ENCODE measurements at places on chromosomes 3 and 15. TPM values are rescaled to one million over a fixed set of nuclear protein-coding genes. Genes with fewer than 3 reads are reported as not detected.

DNA sequence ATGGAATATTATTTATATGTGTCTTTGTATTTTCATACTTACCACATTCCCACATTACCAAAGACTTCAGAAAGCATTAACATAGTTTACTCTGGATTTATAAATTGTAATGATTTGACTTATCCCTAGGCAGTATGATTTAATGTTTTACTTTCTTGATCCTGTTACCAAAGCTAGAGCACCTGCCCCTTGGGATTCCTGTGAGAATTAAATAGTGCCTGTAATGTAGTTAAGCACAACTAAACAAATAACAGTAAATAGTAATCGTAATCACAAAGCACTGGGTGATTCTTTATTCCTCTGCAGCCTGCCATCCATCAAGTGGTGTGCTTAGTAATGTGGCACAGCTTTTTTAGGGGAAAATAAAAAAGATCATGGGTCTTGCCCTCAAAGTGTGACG is 39.1 kb downstream of the ATP2C1 start:
- no peak for DNase-seq

DNA sequence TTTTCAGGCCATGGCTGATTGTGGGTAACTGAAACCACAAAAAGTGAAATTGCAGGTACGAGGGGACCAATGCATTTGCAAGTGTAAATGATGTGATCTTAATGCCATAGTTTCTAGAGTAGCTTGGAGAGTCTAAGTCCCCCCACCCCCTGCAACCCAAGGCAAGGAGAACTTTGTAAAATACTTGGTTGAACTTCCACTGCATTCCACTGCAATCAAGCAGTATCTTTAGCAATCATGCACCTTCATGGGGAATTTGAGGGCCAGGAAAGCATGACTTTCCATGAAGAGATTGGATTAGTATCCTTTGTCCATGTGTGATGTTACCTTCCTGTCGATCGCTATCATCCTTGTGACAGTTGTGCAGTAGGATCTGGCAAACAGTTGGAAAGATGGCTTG is 11.4 kb upstream of the CYP8B1 start:
- no peak for DNase-seq

DNA sequence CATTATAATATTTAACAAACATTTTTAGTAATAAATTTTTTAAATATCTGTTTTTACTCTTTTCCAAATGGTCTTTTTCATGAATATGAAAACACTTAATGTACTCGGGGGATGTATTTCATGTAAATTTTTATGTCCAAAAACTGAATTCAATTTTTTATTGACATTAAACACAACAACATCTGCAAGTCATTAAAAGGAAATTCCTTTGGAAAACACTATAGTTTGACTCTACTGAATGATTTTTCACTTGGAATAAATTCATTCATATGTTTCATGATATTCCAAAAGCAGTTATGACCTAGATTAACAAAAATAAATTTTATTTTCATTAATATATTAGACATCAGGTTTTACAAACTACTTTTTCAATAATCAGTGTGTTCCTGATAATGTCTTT is 239.8 kb upstream of the AGTR1 start:
- DNase-seq, result no peak

DNA sequence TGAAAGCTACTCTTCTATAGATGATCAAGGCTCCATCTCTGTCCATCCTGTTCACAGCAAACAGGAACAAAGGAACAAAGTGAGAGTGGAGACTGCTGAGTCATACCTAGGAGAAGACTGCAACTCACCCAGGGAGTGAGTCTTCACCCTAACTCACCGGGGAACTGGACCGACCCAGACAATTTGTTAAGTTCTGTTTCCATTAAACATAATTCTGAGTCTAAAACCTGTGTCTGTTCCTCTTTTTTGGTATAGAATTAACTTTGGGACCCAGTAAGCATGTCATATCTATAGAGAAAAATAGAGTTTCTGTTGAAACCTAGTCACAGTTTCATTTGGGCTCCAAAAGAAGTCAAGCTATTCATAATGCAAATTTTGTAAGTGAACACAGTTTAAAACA is 21.6 kb downstream of the CCDC80 start:
- no peak for DNase-seq

- no peak for DNase-seq
Measured at GRCh38 chr3:29373131-29373680, 92.3 kb downstream of the RBMS3 start.

DNA sequence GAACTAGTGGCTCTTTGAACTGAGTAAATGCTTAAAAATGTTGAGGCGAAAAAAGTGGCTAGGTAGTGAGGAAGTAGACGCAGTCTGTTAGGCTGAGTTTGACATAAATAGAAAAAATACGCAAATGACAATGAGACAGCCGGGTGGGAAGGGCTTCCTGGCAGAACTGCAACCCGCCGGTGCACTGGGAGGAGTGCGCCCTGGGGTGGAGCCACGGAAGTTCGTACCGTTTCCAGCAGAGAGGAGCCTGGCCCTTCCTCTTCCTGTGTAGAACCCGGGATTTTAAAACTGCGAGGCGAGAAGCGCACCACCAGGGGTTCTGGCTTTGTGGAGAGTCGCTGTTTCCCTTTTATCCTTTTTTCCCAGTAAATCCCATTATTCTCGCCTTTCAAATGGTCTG is 602.6 kb downstream of the PYDC2 start:
- DNase-seq, result no peak

DNA sequence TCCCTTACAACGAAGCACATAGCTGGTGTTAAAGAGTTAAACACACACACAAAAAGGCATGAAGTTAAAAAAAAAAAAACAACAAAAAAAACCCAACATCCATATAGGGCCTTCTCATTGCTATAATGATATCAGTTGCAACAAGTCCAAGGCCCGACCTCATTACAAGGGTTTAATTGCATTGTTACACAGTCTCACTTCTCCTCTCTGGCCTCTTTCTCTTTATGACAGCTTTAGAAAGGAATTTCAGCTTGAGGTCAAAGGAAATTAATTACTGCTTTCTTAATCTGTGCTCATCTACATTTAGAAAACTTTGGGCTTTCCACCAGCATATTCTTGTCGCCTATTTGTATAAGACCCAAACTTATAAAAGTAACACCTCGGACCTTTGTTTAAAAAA is 342.1 kb downstream of the NR2F2 start:
- DNase-seq, result no peak

- no peak for DNase-seq
Measured at GRCh38 chr3:2657971-2658370, 452.2 kb downstream of the IL5RA start.

- DNase-seq, result no peak
Measured at GRCh38 chr15:98358971-98359370, 289.4 kb upstream of the IGF1R start.

DNA sequence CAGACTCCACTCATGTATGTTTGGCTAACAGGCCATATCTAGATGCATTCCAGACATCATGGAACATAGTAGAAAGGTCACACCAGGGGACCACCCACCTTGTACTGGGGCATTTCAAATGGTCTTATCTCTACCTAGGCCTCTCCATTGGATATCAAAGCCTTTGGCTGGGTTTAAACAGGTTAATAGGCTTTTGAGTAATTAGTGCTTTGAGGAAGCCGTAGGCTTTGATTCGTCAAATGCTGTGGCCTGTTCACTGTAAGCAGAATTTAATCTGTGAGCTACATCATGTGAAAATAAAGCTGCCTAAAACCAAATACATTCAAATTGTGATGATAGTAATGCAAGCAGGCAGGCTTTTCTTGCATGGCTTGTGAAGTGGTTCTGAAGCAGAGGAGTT is 129.5 kb downstream of the ST8SIA2 start:
- DNase-seq, result no peak

GRCh38 chr3:107668416-107668815 is 145.7 kb downstream of the BBX start:
- no peak for DNase-seq

GRCh38 chr3:83063446-83063845 is 1302.0 kb upstream of the GBE1 start:
- no peak for DNase-seq

- peak; percentile 23 for DNase-seq
Measured at GRCh38 chr3:69747511-69748258, 8.4 kb downstream of the MITF start.

DNA sequence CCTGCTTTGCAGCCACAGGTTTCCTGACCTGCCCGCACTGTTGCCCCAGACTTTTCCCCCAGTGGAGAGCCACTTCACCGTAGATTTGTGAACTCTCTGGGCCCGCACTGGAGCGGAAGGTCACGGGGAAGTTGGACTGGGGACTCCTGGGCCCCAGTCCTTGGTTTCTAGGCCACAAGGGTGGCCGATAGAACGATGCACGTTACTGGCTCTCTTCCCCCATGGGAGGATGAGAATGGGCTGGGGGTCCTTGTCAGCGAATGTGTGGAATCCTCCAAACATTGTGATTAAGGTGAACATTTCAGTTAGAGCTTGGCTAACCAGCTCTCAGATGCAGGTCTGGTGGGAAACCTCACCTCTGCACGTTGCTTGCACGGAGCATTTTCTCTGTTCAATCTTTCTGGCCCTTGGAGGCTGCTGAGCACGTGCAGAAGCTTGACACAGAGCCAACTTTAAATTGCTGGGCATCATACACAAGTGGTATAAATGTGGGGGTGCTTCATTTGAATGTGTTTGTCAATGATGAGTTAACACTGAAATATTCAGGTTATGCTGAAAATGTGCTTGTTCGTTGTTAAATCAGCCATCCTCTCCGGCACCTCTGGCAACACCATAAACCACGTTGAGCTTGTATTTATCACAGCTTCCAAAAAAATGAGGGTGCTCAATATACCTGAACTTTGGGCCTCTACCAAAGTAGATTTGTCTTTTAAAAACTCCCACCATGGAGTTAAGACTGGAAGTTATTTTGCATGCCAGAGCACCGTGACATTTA is 976 bp downstream of the DIS3L start:
- DNase-seq, result no peak

DNA sequence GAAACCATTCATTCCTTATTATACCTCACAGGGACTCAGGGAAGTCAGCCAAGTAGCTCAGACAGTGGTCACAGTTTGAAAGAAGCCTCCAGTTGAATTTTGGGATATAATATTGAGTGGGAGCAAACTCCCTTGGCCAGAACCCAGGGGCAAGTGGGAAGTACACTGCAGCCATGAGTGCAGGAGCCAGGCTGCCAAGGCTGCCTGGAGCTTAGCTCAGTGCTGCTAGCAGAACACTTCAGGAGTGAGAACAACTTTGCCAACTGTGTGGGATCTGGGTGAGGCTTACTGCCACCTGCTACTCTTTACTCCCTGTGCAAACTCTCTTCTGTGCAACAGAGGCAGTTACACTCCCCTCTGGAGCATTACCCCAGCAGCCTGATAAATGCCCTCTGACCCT is 4.6 kb downstream of the OR5K3 start:
- DNase-seq, result no peak

DNA sequence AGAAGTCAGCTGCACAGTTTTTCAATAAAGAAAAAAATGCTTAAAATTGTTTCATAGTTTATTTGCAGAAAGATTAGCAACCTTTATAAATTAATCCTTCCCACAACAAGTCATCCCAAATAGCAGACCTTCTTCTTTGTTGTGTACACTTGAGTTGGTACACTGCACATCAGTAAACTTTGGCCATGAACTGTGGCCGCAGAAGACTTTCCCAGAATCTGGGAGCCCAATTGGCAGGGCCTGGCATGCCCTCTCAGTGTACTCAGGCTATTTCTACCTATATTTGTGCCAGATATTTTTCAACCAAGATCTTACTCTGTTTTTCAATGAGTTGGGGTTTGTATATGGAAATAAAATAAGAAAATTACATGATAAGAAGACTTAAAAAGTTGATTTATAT is 133.1 kb downstream of the DIPK2A start:
- DNase-seq, result no peak

DNA sequence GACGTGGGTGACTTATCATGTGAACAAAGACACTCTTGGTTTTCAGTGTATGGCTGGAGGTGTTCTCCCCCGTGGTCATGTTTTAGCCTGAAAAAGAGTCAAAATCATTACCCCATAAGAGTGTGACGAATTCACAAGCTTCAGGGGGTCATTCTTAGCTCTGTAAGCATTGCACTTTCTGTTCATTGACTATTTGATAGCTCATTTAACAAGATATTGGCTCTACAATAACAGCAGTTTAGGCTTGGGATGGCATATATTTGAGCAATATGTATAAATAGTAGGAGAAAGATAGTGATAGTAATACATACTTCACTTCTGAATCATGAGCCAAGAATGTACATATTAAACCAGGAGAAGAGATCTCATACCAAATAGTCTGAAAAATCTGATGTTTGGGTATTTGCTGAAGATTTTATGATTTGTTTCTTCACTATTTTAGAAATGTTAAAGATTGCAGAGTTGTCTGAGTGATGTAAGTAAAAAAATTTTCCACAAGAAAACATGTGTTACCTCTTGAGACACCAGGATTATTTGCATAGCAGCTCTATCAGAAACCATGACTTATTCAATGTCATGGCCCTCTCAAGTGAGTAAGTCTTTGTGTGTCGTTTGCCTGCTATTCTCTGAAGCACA is 996.0 kb downstream of the OTOL1 start:
- DNase-seq, result no peak

DNA sequence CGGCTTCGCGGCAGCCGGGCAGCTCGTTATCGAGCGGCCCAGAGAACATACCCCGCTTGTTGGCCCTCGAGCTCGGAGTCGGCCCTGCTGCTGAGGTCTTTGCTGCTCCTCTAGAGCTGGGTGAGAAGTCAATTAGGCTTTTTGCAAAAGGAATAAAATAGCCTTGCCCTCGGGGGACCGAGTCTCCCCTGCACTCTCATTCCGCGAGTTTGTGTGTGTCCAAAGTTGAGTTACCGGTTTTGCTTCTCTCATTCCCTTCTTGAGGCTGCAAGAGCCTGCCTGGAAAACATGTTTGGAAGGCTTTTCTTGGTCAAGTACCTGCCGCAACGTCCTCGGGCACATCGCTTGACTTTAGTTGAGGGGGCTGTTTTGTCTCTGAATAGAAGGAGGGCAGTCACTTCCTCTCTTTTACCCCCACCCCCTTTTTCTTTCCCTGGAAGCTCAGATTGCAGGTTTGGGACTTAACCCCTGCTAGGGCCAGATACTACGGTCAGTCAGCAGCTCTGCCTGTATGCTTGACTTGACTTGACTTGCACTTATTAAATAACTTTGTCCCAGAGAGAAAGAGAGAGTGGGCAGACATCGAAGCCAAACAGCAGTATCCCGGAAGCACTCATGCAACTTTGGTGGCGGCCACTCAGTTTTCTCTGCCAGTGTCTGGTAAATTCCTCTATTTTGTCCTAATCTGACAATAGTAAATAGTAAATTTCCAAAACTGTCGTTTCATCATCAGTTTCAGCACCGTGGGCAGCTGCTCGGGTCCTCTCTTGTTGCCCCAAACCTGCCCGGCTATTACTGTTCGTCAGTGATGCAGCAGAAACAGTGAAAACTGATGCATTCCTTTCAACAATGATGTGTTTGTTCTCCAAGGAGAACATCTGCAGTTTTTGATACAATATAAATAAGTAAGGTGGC is 609 bp downstream of the RNF13 start:
- DNase-seq, result no peak

LYZL4 gene
- not detected for total RNA-seq

GOLGA6B gene
- not detected for total RNA-seq

NMNAT3 gene
- total RNA-seq, result 8.8 TPM

SKOR1 gene
- 1.0 TPM for total RNA-seq

SPTBN5 gene
- 0.81 TPM for total RNA-seq

All from naive thymus-derived CD8-positive, alpha-beta T cell (primary cell).